ENCODE measurements at places on chromosomes 11 and 22.

DNA sequence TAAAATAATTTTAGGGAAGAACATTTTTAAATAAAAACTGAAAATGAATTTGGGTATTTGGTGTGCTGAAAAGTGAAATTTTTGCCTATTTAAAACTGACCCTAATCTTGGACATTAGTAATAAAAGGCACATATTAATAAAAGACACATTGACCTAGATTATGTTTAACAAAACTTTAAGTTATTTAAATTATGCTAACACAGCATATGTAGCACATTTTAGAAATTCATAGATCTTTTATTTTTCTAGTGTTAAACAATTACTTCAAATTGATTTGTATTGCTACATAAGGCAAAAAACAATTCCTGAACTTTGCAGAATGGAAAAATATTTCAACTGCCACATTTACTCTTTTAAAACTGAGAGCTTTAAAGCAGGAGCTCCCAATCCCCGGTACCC lies 10.6 kb downstream of the C11orf58 start:
- DNase-seq = no peak

DNA sequence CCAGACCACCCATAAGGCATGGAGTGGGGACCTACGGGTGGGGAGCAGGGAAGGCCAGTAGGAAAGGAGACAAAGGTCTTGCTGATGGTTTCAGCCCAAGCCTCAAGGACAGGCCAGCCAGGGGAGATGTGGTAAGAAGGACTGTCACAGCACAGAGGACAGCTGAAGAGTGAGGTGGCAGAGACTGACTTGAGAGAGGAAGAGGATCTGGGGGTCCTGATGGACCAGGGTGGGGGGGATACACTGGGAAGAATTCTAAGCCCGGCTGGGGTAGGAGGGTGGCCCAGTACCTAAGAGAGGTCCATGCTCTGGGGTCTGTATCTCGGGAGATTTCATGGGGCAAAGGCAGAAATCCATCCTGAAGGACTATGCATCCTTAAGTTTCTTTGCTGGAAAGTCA lies 66.1 kb upstream of the THY1 start:
- no peak for DNase-seq

- no peak for DNase-seq
These were observed 41.7 kb downstream of the NARS2 start for GRCh38 chr11:78532991-78533390.

DNA sequence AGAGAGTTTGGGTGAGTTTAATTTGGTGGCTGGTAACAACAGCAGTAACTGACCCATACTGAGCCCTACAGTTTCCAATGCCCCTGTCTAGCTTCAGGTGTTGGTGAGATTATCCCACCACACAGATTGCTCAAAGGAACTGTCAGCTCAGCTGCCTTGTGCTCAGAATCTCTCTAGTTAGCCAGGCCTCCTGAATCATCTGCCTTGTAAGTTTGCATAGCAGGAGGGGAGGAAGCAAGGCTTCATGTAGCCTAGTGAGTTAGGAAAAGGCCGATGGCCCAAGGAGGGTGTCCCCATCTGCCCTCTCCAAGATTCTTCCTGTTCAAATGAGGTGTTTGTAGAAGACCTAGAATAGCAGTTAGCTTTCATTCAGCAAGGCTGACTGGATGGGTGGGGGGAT lies 74.3 kb downstream of the MICAL2 start:
- no peak for DNase-seq

- no peak for DNase-seq
These were observed 122.5 kb downstream of the SERGEF start for GRCh38 chr11:17890325-17890724.

Measured in activated T-cell treated with anti-CD3 and anti-CD28 coated beads, Interleukin-2, amount 50 U/mL, for 72 hours (primary cell).